ENCODE measurements at places on chromosomes 12 and 14.

DNA sequence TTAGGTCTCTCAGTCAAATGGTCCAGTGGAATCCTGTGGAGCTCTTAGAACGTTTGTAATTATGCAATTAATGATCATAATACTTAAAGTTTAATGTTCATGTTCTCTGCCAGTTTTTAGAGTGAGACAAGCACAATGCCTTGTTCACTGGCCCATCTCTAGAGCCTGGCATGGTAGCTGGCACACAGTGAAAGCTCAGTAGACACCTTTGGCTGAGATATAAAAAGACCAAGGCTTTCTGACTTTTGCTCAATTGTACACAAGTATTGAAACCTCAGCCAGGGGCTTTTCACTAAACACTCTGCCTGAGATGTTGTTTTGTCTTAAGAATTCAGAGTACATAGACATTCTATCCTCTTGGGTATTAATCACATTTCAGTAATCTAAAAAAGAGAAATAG lies 241.8 kb upstream of the ATP2B1 start:
- DNase-seq: no peak

DNA sequence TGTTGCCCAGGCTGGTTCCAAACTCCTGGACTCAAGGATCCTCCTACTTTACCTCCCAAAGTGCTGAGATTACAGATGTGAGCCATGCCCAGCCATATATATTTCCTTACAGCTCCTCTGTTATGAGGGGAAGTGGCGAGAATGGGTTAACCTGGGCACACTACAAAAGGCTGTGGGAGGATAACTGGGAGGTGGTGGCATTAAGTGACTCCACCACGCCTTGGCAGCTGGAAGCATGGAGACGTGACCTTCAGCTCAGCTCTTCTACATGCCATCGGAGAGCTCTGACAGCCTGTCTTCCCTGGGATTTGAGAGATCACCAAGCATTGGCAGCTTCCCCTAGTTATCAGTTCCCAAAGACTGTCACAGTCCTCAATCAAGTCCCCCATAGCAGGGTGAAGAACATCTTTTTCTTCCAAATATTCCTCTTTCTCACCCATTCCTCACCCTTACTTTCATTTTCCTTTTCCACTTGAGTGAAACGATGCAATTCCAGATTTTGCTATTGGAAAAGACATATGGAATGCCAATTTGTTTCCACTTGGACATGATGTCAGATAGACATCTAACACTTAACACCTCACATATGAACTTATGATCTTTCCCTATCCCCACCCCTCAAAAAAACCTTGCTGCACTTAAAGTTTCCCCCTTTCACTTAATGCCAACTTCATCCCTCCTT lies 48.5 kb downstream of the PHLDA1 start:
- no peak for DNase-seq

DNA sequence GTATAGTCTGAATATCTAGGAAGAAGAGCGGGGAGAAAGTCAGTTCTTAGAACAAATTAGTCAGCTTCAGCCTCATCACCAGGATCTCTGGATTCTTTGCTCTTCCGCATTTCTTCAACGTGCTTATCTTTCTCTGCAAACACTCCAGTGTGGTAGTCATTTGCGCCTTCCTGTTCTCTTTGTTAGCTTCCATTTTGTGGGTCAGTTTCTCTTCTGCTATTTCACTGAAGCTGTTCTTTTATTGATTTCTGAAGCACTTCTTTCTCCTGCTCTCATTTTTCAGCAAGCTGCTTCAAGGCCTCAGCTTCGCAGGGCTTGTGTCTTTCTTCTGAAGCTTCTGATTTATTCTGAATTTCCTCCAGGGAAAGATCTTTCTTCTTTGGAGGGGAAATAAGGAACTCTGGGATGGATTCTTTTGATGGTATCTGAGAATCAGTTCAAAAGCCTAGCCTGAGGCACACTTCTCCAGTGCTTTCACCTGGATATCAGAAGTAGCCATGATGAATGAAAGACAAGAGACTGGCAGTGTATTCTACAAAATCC lies 13.5 kb downstream of the AMN1 start:
- DNase-seq: no peak

GRCh38 chr14:72652179-72652578 lies 241.7 kb downstream of the DPF3 start:
- no peak for DNase-seq

GRCh38 chr14:38616959-38617358 lies 361.1 kb upstream of the CLEC14A start:
- DNase-seq: no peak

- no peak for DNase-seq
These were observed 214.6 kb downstream of the ERC1 start for GRCh38 chr12:1205512-1206060.

GRCh38 chr14:29629839-29630238 lies 297.8 kb downstream of the PRKD1 start:
- no peak for DNase-seq

DNA sequence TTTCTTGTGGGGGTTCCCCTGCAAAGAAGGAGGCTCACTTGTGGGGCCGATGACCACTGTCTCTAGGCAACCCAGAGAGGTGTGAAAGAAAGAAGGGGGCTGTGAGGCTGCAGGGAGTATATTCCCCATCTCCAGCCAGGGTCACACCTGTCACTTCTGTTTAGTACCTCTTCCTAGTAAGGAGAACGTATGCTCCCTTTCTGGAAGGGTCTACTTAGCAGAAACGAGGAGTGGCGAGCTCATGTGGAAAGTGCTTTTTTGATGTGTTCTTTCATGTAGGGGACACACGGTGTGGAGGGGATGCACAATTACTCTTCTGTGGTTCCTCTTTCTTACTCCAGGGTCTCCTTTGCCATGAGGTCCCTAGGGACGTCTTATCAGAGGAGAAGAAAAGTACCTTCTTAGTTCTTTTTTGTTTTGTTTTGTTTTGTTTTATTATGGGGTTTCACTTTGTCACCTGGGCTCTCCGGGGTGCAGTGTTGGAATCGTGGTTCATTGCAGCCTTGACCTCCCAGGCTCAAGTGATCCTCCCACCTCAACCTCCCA lies 58.3 kb downstream of the PRKCH start:
- DNase-seq: no peak

GRCh38 chr14:72610831-72611200 lies 283.1 kb downstream of the DPF3 start:
- DNase-seq: no peak

- DNase-seq: no peak
These were observed 235.7 kb downstream of the TTC8 start for GRCh38 chr14:89060191-89060590.

DNA sequence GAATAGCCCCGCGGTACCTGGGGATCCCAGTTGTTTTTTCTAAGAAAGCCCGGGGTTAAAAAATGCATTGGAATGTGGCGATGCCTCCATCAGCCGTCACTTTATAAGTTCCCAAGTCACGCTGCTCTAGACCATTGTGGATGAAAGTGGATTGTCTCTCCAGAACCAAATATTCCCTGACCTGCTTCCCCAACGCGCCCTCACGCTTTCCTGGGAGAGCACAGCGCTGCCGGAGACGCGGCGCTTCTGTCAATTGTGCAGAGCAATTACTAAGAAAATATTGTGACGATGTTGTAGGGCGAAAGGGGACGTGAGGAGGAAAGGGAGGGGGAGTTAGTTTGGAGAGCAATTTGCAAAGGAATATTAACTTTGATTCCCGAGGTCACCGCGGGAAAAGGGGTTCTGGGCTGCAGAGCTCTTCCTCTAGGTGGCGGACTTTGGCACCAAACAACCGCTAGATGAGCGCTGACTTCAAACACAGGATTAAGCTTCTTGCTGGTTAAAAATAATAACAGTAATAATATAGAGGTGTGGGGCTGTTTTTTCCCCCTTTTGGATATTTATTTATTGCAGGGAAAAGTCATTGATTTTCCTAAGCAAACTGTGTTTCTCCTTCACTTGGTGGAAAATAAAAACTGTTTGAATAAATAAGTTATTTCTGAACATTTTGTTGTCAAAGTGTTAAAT lies 9.6 kb upstream of the FOXG1 start:
- no peak for DNase-seq

GRCh38 chr14:21084998-21085853 lies 13.2 kb downstream of the ZNF219 start:
- no peak for DNase-seq

All from activated CD4-positive, alpha-beta T cell treated with anti-CD3 and anti-CD28 coated beads for 48 hours (primary cell).